ENCODE measurements at places on chromosomes 3 and 15. TPM values are rescaled to one million over a fixed set of nuclear protein-coding genes. Genes with fewer than 3 reads are reported as not detected.
A peak's percentile ranks its signal among the peaks of the same experiment; 100 is the strongest.

The LRRIQ4 gene
- polyA plus RNA-seq, result 0.04 TPM

The SGO1 gene
- polyA plus RNA-seq, result 2.0 TPM

The PYGO1 gene
- polyA plus RNA-seq, result 1.4 TPM

The ZIC1 gene
- not detected for polyA plus RNA-seq

The C3orf85 gene
- not detected for polyA plus RNA-seq

The ARHGEF26 gene
- polyA plus RNA-seq, result 0.57 TPM

GRCh38 chr15:76285241-76285825, 25.9 kb downstream of the ETFA start:
- peak; percentile 28 for DNase-seq

DNA sequence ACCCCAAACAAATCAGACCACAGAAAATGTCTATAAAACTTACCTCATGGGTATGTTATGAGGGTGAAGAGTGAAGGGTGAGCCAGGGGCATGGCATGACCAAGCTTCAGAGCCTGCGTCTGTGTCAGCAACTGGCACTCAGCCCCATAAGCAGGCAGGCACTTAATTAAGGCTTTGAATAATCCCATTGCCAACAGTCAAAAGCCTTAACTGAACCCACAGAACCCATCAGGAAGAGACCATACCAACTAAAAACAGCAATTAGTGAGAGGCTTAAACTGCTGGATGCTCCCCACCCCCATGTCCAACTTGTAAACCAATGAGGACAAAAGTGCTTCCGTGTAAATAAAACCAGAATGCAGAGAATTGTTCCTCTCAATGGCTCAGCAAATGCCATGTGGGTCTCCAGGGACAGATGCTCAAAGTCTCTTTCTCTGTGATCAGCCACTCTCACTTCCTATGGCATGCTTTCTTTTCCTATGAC, 126.0 kb downstream of the MYLK start:
- no peak for DNase-seq

- peak; percentile 79 for DNase-seq
These were observed 159.3 kb upstream of the DPH6 start for GRCh38 chr15:35705030-35705883.

- no peak for DNase-seq
These were observed 19.1 kb downstream of the HSPBAP1 start for GRCh38 chr3:122774564-122774963.

GRCh38 chr3:194046995-194047645, 88.8 kb upstream of the HES1 start:
- DNase-seq, result peak; percentile 48

- no peak for DNase-seq
These were observed 114.1 kb upstream of the PPP2R3A start for GRCh38 chr3:135851201-135852081.

GRCh38 chr15:68469162-68470048, 37.4 kb upstream of the ITGA11 start:
- DNase-seq, result peak; percentile 21

Measured in endothelial cell of umbilical vein (primary cell).